ENCODE measurements at places on chromosomes 7 and 10.

GRCh38 chr7:103962070-103962469, 27.4 kb downstream of the RELN start:
- DNase-seq: no peak

- DNase-seq: no peak
These were observed 7.8 kb downstream of the ICA1 start for GRCh38 chr7:8254215-8254614.

GRCh38 chr10:103692952-103693811, 162.2 kb downstream of the SH3PXD2A start:
- no peak for DNase-seq

- DNase-seq: peak; percentile 42
These were observed 1.5 kb downstream of the RGS10 start for GRCh38 chr10:119541046-119541445.

DNA sequence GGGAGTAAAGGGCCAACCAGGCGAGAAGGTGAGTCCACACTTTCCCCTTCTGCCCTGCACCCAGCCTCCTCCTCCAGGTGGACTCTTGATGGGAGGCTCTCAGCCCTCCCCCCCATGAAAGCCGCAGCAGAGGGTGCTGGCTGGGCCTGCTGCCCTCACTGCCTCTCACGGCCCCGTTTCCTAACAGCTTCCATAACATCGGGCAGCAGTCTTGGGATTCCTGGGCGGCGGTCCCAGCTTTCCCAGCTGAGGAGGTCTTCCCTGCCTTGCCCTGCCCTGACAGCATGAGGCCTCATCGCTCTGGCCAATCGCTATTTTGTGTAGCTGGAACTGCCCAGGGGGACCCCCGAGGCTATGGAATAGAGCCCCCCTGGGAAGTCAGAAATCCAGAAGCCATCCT, 76.3 kb downstream of the COL13A1 start:
- DNase-seq: no peak

- no peak for DNase-seq
These were observed 22.7 kb upstream of the AGFG2 start for GRCh38 chr7:100516135-100516812.

GRCh38 chr10:30420766-30421165, 13.2 kb upstream of the MAP3K8 start:
- no peak for DNase-seq

DNA sequence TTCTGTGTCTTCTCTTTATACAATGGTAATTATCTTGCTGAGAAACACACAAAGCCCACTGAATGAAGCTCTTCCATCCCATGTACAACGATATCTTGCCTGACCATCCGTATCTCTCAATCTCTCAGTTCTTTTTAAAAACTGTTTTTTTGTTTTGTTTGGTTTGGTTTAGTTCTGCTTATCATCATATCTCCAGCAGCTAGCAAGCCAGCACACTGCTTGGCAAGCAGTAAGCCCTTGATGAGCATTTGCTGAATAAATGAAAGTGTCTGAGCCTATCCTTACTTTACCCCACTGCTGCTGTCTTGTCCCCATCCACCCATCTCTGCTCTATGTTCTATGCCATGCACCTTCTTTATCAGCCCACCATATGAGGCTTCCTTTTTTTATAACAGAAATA, 34.2 kb downstream of the ITGB1 start:
- no peak for DNase-seq

GRCh38 chr7:95693551-95694333, 78.6 kb upstream of the DYNC1I1 start:
- peak; percentile 55 for DNase-seq

GRCh38 chr10:77175631-77176222, 461.9 kb downstream of the KCNMA1 start:
- DNase-seq: no peak

- DNase-seq: no peak
These were observed 133.6 kb downstream of the ZMIZ1 start for GRCh38 chr10:79202188-79203013.

DNA sequence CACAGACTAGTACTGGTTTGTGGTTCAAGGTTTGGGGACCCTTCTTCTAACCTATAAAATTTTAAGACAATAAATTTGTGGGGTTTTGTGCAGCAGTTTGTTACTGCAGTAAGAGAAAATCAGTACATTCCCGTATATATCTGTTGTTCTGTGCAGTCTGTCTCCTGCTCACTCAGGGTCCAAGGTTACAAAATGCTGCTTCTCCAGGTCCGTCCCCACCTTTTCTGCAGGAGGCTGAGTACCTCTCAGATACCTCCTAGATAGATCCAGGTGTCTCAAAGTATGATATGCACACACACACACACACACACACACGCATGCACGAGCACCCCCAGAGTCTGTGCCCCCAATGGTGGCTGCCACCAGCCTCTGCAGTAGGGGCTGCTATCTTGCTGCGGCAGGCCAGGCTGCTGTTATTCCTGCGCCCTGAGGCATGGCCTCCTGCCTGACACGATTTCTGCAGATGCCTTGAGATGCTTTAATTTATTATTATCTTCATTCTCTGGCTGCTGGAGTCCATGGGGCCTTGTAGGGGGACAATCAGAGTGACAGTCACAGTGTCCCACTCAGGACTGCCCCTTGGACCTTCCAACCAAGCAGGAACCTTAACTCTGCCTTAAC, 25.2 kb upstream of the ASL start:
- DNase-seq: no peak

DNA sequence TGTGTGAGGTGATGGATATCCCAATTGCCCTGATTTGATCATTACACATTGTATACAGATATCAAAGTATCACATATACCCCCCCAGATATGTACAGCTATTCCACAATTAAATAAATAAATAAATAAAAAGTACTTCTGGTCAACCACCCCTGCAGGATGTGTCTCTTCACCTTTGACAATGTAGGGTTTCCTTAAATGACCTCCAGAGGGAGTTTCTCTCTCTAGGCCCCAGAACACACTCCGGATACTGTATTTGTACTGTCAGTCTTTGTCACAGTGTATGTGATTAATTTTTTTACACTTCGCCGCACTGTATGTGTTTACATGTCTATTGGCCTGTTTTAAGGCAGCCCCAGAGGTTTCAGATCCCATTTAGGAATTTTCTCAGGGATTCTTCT, 123.6 kb downstream of the ADCYAP1R1 start:
- peak; percentile 3 for DNase-seq

- DNase-seq: no peak
These were observed 6.5 kb downstream of the SGCE start for GRCh38 chr7:94649450-94649849.

DNA sequence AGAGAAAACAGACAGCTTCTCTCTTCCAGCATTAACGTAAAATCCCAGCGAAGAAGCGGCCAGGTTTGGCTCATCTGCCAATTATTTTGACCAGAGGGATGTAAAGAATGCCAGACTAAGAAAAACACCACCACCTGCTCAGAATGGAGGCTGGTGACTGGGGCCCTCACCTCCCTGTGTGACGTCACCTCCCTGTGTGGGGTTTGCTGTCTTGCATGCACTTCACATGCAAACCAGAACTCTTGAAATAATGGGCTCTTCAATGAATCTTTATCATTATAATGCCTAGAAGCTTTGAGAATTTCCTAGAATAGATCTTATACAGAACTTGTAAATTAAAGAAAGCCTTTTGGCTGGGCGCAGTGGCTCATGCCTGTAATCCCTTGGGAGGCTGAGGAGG, 101.8 kb upstream of the WAC start:
- DNase-seq: no peak

GRCh38 chr10:6140965-6141295, 52.1 kb downstream of the RBM17 start:
- DNase-seq: no peak

DNA sequence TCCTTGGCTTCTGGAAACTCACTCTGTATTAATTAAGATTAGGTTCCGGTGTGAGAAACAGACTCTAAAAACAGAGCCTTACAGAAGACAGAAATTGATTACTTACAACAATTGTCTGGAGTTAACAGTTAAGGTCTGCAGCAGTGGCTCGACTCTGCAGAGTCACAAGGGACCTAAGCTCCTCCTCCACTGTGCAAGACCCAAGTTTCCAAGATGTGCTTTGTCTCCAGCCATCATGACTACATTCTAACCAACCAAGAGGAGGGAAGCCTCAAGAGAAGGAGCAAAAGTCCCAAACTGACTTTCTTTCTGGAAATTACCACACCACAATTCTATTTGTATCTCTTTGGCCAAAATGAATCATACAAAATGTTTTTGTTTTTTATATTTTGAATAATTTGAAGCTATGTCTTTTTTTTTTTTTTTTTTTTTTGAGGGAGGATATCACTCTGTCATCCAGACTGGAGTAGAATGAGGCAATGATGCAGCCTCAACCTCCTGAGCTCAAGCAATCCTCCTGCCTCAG, 14.2 kb upstream of the ODAD2 start:
- no peak for DNase-seq

DNA sequence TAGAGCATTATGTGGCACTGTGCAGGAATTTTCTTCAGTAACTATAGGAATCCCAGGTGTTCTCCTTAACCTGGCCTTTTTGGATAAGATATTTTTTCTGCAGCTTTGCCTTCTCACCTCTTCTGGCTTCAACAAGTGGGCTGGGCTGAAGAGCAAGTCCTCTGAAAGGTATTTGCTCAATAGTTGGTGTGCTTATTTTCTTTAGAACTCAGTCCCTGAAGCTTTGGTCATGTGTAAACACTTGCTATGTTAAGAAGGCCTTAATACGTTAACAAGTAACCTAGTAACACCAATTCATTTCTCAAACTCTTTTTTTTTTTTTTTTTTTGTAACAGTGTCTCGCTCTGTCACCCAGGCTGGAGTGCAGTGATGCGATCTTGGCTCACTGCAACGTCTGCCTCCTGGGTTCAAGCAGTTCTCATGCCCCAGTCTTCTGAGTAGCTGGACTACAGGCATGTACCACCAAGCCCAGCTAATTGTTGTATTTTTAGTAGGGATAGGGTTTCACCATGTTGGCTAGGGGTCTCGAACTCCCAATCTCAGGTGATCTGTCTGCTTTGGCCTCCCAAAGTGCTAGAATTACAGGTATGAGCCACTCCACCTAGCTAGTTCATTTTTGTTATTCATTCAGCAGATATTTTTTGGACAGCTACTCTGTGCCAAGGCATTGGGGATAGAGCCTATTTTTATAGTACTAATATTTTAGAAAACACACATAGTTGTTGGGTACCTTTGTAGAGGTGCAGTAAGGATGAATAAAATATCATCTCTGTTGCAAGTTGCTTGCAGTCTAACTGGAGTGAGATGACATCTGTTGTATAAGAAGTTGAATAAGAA, 164.6 kb downstream of the SND1 start:
- DNase-seq: no peak

GRCh38 chr7:192701-193480, 520 bp downstream of the FAM20C start:
- no peak for DNase-seq

- DNase-seq: no peak
These were observed 3.3 kb upstream of the MTERF1 start for GRCh38 chr7:91883676-91884362.

- no peak for DNase-seq
These were observed 369.3 kb downstream of the PHTF2 start for GRCh38 chr7:78167860-78168259.

DNA sequence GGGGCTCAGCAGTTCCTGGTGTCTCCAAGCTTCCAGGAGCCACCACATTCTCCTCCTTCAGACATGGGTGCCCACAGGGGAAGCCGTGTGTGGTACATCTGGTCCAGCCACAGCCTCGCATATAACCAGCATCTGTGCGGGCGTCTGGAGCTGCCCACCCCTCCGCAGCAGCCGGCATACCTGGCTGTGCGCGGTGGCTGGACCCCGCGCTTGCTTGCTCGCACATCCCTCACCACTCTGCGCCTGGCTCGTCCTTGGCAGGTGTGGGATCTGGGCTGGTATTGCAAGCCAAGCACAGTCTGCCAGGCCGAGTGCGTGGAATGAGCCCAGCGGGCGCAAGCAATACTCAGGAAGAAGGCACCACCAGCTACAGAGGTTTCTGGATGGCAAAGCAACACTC, 117.7 kb upstream of the MBL2 start:
- DNase-seq: no peak

- DNase-seq: no peak
These were observed 178.0 kb downstream of the AMPH start for GRCh38 chr7:38453168-38453567.

GRCh38 chr7:117385363-117386109, 41.8 kb downstream of the ASZ1 start:
- DNase-seq: peak; percentile 54

All from bronchial epithelial cell (primary cell).